ENCODE measurements at places on chromosomes 11 and 22. TPM values are rescaled to one million over a fixed set of nuclear protein-coding genes. Genes with fewer than 3 reads are reported as not detected.

FGF19 gene
- not detected for total RNA-seq

MYO7A gene
- total RNA-seq: 3.0 TPM

DHCR7 gene
- total RNA-seq: 87.8 TPM

DNA sequence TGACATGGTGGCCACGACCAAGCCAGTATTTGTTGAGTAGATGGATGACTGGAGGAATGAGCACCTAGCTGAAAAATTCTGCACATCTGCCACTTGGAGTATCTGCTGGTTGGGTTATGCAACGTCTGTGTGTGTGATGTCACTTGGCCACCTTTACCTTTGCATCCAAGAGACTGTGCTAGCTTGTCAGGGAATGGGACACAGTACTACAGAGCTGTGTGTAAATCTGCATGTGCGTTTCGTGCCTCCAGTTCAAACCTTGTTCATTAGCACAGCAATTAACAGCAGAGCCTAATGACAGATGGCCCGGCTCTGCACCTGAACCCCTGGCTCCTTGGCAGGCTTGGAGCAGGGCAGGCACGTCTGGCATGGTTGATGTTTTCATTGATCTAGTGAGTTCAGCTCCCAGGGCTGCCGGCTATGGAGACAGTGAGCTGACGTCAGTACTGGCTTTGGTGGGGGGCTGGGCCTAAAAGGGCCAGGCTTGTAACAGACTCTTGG lies 188.4 kb upstream of the NAV2 start:
- no peak for DNase-seq

GRCh38 chr11:47565340-47566148 lies at the start of gene PTPMT1:
Gene PTPMT1 (plus strand): TSS chr11:47565599. CDS start chr11:47565623, 24 bp downstream.
- peak; percentile 62 for DNase-seq

- DNase-seq: peak; percentile 49
Observed at GRCh38 chr11:122633219-122633829, 22.2 kb upstream of the UBASH3B start.

DNA sequence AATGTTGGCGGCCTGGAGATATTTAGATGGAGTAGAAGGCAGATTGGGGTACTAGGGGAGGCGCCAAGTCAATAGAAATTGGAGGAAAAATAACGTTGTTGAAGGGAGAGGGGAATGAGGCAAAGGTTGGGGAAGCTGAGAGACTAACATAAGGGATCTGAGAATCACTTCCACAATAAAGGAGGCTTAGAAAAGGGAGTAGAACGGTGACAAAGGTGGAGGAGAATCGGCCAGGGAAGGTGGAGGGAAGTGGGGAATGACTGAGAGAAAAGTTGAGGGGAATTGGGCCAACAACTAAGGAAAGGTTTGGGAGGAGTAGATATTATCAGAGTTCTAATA lies 510 bp downstream of the PPME1 start:
- DNase-seq: no peak

DNA sequence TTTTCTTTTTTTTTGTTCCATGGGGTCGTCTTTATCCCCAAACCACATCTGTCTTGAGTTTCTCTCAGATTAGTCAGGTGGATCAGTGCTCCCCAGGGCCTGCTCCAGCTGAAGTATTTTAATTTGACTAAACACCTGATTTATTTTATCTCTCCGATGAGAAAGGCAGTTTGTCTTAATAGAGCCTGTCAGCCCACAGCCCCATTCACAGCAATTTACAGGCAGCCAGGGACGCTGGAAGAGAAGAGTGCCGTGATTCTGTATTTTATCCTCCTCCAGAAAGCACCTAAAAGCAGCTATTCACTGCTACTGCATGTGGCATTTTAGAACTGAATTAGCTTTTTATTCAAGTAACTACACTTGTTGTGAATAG lies 164.5 kb downstream of the SOX6 start:
- DNase-seq: no peak

- no peak for DNase-seq
Observed at GRCh38 chr11:12361682-12362081, 15.7 kb upstream of the PARVA start.

PTGDR2 gene
- not detected for total RNA-seq

- DNase-seq: peak; percentile 31
Observed at GRCh38 chr11:45238724-45239123, 47.4 kb downstream of the SYT13 start.

GRCh38 chr11:121563900-121564822 lies 111.4 kb upstream of the SORL1-AS1 start:
- no peak for DNase-seq

AMPD3 gene
- 6.7 TPM for total RNA-seq

RTL10 gene
- 20.7 TPM for total RNA-seq

DNA sequence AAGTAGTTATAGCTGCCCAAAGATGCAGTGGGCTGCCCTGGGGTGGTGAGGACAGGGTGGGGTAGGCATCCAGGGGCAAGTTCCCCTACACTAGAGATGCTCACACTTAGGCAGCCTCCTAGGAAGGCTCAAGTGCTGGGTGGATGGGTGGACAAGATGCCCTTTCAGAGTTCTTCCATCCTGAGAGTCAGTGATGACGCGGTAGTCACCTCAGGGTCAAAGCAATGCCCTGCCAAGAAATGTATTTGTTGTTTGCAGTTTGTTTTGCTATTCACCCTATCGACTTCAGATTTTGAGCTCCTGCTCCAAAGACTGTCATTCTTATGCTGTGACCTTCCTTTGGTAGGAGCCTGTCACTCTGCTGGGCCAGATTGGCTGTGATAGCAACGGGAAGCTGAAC lies 18.9 kb downstream of the POLA2 start:
- no peak for DNase-seq

HBG1 gene
- total RNA-seq: not detected

DNA sequence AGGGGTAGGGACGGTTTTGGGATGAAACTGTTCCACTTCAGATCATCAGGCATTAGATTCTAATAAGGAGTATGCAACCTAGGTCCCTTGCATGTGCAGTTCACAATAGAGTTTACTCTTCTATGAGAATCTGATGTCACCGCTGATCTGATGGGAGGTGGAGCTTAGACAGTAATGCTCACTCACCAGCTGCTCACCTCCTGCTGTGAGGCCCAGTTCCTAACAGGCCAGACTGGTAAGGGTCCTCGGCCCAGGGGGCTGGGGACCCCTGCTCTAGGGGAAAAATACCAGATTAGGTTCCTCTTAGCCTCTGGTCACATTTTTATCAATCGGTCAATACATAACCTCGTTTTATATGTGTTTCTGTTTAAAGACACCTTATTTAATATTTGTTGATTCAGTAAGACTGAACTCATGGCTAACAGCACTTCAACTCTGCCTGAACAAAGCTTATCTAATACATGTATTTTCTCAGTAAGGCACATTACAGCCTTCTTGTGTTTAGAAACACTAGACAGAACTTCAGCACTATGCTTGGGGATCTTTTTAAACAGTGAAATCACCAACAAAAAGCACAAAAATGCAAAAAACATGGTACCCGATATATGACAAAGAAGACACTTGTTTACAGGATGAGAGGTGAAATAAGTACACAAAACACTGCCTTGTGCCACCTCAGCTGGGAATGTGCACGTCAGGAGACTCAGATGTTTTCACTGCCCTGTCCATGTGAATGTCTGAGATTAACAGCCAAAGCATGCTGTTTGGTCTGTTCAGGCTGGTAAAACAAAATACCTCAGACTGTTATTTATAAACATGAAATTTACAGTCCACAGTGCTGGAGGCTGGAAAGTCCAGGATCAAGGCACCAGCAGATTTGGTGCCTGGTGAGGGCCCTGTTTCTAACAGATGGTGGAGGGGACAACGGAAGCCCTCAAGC lies 107.5 kb downstream of the USP35 start:
- DNase-seq: no peak

DNA sequence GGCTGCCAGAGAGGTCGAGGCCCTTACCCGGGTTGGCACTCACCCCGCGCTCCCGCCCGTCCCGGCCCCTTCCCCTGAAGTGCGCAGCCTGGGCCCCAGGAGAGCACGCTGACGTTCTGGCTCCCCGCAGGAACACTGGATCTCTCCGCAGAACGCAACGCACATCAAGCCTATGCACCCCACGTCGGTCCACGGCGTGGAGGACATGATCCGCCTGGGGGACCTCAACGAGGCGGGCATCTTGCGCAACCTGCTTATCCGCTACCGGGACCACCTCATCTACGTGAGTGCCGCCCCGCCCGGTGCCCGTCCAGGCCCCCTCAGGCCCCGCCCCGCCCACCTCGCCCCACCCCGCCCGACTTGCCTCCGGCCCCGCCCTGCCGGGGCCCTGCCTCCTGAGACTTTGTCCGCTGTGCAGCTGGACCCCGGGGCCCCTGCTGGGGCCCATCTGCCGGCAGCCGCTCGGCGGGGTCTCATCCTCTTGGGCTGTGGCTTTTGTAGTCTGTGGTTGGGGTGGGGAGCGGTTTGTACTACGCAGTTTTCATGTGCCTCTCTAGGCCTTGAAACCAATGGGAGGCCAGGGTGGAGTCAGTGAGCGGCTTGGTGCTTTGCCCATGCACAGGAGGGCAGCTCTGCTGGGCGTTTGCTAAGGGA lies 19.7 kb downstream of the MYO7A start:
- no peak for DNase-seq
